ENCODE measurements at places on chromosomes 12 and 14.
A peak's percentile ranks its signal among the peaks of the same experiment; 100 is the strongest.

- no peak for DNase-seq
Observed at GRCh38 chr12:94495445-94496115, 35.9 kb upstream of the CEP83 start.

DNA sequence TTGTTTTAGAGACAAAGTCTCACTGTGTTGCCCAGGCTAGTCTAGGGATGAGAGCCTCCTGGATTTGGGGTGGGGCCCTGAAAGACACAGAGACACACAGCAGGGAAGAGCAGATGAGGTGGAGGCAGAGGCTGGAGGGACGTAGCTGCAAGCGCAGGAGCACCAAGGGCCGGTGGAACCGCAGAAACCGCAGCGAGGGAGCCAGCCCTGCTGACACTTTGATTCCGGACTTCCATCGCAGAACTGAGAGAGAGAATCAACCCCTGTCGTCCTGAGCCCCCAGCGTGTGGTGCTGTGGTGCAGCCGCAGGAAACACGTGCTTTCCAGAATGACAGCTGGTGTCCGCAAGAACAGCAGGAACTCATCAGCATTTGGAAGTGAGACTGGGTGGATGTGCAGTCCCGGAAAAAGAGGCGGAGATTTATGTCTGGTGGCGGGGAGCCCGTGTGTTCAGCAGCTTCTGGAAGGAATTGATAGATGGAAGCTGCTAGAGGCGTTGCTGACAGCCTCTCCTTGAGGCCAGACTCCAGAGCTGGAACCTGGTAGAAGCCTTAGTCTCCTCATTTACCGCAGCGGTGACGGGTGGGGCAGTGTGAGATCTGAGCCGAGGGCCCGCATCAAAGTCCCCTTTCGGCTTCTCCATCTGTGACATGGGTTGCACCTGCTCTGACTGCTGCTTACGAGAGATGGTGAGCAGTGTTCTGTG is 21.9 kb upstream of the KLC1 start:
- DNase-seq: peak; percentile 35

GRCh38 chr12:46547421-46548354 is 175.1 kb upstream of the SLC38A2 start:
- no peak for DNase-seq

GRCh38 chr12:56337753-56338251 is 882 bp upstream of the IL23A start:
- no peak for DNase-seq
